Stimulated activated naive CD8-positive, alpha-beta T cell treated with anti-CD3 and anti-CD28 coated beads, Interleukin-15, amount 100 ng/mL, for 72 hours (primary cell): ENCODE measurements at places on chromosomes 6 and 20.

- no peak for DNase-seq
Observed at GRCh38 chr6:79814940-79815339, 132.4 kb downstream of the ELOVL4 start.

GRCh38 chr20:58169450-58169849 lies 59.0 kb downstream of the ANKRD60 start:
- no peak for DNase-seq

DNA sequence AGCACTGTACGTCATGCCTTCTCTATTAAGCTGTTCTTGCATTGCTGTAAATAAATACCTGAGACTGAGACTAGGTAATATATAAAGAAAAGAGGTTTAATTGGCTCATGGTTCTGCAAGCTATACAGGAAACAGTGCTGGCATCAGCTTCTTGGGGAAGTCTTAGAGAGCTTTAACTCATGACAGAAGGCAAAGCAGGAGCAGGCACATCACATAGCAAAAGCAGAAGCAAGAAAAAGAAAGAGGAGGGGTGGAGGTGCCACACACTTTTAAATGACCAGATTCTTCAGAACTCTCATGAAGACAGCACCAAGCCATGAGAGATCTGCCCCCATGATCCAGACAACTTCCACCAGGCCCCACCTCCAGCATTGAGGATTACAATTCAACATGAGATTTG lies 30.1 kb downstream of the CYB5R4 start:
- DNase-seq = no peak

DNA sequence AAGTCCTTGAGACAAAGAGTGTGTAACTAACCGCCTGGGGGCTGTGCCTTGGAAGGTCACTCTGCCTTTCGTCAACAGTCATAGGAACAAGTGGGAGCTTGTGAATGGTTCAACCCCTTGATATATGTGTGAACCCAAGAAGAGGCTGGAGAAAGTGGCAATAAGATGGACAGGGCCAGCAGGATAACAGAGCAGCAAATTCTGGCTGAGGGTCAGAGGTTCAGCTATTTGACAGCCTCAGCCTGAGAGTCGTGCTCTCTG lies 54.9 kb downstream of the CPNE5 start:
- DNase-seq = no peak

DNA sequence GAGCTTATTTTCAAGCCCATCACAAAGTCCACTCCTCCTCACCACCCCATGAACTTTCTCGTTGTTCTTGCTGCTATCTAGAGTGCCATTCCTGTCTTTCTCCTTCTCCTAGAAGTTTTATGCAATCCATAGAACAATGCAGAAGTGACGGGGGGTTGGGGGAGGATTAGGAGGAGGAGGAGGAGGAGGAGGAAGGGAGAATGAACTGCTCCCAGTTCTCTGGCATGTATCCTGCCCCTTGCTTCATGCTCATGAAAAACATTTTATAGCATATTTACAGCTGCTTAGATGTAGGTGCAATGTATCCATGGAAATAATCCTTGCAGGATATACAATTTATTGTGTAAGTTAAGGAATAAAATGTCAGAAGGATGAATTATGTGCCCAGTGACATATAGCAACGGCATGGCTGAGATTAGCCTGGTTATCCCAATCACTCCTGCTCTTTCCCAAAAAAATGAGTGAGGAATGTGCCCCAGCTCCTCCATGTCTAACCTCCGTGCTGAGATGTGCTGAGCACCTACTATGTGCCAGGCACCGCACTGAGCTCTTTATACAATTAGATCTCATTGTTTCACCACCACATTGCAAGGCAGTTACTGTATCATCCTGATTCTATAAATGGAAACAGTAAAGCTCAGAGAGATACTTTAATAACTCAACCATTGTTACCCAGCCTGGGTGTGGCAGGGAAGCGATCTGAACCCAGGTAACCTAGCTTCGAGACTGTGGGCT lies 41.6 kb upstream of the TFAP2C start:
- DNase-seq = no peak

GRCh38 chr6:160215232-160215631 lies 43.4 kb downstream of the SLC22A2 start:
- DNase-seq = no peak

DNA sequence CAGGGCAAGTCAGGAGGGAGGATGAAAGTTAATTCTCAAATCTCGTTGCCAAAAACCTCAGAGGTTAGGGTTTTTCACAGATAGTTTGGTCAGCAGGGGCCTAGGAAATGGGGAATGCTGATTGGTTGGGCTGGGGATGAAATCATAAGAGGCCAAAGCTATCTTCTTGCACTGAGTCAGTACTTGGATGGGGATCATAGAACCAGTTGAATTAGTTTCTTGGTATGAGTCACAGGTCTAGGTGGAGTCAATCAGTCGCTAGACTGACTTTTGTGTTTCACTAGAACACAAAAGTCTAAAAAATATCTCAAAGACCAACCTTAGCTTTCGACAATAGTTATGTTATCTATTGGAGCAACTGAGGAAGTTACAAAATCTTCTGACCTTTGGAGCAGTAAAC lies 368.5 kb downstream of the TBC1D32 start:
- no peak for DNase-seq

GRCh38 chr6:106629859-106630163 lies 433 bp downstream of the QRSL1 start:
- DNase-seq = no peak

DNA sequence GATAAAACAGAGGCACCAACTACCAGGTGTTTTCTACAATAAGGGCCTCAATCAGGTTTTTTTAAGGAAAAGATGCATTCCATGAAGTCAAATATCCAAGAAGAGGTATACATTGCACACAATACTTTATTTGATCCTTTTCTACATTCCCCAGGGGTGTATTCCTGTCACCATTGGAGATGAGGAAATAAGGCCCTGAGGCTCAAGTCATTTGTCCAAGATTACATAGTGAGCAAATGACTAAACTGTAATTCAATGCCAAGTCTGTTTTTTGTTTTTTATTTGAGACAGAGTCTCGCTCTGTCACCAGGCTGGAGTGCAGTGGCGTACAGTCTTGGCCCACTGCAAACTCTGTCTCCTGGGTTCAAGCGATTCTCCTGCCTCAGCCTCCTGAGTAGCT lies 69.2 kb upstream of the CDYL start:
- no peak for DNase-seq

GRCh38 chr6:168058691-168059551 lies 20.1 kb downstream of the FRMD1 start:
- DNase-seq = no peak
